ENCODE measurements at places on chromosomes 1 and 21.

DNA sequence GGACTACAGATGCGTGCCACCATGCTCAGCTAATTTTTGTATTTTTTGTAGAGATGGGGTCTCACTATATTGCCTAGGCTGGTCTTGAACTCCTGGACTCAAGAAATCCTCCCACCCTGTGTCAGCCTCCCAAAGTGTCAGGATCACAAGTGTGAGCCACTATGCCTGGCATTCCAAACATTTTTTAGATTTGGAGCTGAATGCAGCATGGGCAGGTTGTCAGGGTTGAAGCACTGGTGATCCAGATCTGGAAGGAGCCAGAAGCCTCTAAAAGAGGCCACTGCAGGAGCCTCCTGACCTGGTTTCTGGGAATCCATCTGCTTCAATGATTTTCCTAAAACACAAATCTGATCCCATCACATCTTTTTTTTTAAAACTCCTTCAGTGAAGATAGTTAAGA lies 1.8 kb upstream of the CTPS1 start:
- no peak for DNase-seq

GRCh38 chr1:17120481-17120877 lies 1.2 kb upstream of the PADI2 start:
- DNase-seq = no peak

DNA sequence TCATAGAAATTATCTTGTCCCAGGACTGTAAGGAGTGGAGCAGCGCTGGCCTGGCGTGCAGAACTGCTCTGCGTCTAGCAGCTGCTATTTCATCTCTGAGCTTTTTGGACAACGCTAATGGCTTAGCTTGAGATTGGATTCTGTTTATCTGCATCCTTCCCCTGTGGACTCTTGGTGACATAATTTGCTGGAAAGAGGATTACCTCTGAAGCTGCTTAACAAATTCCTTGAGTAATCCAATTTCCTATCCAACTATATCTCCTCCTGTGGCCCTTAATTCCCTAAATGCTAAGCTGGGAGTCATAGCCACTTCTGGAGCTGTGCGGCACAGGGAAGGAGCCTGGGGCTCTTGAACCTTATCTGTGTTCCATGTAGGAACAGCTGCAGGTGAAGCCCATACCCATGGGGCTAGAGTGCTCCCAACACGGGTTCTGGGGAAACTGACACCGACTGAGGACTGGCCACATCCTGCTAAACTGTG lies 43.2 kb downstream of the IL6R start:
- no peak for DNase-seq

DNA sequence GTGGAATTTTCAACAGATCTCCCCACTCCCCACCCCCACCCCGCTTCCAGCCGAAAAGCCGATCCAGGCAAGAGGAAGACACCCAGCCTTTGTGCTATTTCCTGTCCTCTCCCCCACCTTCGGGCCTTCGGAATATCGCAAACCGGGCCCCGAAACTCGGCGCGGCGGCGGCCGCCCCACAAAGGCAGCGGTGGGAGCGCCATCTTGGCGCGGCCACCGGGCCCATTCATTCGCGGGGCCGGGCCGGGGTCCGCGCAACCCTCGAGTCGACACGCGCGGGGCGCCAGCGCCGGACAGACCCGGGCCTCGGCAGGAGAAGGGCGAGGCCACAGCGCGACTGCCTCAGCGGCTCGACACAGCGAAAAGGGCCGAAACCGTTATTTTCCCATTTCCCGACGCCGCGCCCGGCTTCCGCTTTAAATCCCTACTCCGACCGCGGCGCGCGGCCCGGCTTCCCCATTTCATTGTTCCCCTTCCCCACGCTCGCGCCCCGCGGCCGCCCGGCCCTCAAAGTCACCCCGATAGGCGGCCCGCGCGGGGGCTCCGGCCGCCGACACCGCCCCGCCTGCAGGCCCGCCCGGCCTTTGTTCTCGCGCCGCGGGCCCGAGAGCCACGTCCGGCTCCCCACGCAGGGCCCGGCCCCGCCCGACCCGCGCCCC lies 911 bp downstream of the GNB1 start:
- peak; percentile 79 for DNase-seq

- no peak for DNase-seq
Measured at GRCh38 chr1:41350055-41350378, 11.2 kb upstream of the FOXO6 start.

- DNase-seq = no peak
Measured at GRCh38 chr21:23585419-23585818, 2021.9 kb downstream of the MRPL39 start.

GRCh38 chr1:2306151-2306978 lies 78.2 kb downstream of the SKI start:
- DNase-seq = no peak

GRCh38 chr1:211643324-211644212 lies 31.9 kb downstream of the NEK2 start:
- DNase-seq = peak; percentile 33

- no peak for DNase-seq
Measured at GRCh38 chr1:177914603-177915002, 55.3 kb downstream of the SEC16B start.

GRCh38 chr1:168235548-168235885 lies 9.7 kb downstream of the SFT2D2 start:
- DNase-seq = no peak

- no peak for DNase-seq
Measured at GRCh38 chr1:31759298-31760023, 4.7 kb downstream of the ADGRB2 start.
